ENCODE measurements at places on chromosomes 13 and 19. TPM values are rescaled to one million over a fixed set of nuclear protein-coding genes. Genes with fewer than 3 reads are reported as not detected.

Gene ZNF223
- 3.6 TPM for polyA plus RNA-seq

Gene DAND5
- 7.0 TPM for polyA plus RNA-seq

Gene CYP2F1
- not detected for polyA plus RNA-seq

Gene KLF1
- not detected for polyA plus RNA-seq

Gene PSG6
- polyA plus RNA-seq, result not detected

Gene MCF2L
- polyA plus RNA-seq, result 33.2 TPM

Gene ZNF878
- polyA plus RNA-seq, result 0.23 TPM

DNA sequence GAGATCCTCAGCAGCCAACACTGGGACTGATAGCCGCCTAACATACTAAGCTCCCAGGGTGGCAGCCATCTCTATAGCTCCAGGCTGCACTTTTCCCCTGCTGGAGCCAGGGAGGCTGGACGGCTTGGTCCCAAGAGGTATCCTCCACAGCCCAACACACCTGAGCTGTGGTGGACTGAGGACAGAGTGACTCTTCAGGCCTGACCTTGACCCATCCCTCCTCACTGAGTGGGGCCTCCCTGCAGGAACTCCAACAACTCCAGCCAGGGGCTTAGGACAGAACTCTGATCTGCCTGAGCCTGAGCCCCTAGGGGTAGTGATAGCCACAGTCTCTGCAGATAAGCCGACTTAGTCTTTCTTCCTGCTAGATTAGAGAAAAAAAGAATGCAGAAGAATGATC is 958.1 kb upstream of the PRR20A start:
- no peak for DNase-seq

- no peak for DNase-seq
These were observed 75.8 kb upstream of the UBAC2 start for GRCh38 chr13:99124794-99125316.

DNA sequence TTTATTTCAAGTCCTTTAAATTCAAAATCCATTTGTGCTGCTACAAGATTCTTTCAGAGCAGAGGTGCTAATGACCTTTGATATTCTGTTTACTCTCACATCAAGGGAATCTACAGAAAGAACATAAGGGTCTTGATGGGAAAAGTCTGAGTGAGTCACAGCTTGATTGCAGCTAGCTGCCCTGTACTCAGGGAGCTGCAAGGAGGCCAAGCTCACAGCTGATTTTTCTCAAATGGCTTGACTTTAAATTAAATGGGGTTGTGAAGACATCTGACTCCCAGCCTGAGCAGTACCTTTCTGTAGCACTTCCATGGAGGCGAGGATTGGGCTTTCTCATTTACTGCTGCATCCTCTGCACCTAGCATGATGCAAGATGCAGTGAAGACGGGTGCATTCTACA is 62.5 kb downstream of the RAP2A start:
- DNase-seq, result no peak

GRCh38 chr13:79722885-79723445 is 242.0 kb downstream of the NDFIP2 start:
- no peak for DNase-seq

GRCh38 chr19:46637224-46637623 is 1.2 kb upstream of the GNG8 start:
- no peak for DNase-seq

DNA sequence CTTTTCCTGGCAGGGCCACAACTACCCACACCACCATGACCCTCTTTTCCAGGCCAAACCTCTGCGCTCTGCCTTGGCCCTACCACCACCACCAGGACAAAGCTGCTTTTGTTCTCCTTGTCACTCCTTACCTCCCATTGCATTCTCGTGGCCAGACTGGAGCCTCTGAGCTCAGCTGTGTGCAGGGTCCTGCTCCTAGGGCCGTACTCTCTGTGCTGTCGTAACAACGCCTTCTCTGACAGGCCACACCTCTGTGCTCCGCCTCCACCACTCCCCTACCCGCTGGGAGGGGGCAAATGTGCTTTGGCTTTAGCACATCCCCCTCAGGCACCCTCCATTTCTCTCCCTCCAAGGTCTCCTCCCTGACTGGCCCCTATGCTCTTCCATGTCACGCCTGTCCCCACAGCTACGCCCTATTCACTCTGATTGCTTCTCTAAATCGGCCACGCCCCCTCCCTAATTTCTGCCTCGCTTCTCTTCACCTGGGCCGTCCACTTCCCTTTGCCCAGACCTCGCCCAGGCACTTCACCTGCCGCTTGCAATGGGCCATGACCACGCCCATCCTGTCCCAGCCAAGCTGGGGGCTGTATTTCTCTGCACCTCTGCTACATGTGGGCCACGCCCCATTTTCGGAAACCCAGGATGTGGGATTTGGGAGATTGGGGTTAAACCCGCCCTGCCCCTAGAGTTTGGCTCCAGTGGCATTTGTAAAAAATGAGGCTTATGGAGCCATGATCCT is 472.3 kb downstream of the KLF12 start:
- no peak for DNase-seq

GRCh38 chr13:112803422-112803821 is 113.6 kb downstream of the ATP11A start:
- DNase-seq, result no peak

- no peak for DNase-seq
These were observed 68.8 kb downstream of the LMO7 start for GRCh38 chr13:75704927-75705288.

DNA sequence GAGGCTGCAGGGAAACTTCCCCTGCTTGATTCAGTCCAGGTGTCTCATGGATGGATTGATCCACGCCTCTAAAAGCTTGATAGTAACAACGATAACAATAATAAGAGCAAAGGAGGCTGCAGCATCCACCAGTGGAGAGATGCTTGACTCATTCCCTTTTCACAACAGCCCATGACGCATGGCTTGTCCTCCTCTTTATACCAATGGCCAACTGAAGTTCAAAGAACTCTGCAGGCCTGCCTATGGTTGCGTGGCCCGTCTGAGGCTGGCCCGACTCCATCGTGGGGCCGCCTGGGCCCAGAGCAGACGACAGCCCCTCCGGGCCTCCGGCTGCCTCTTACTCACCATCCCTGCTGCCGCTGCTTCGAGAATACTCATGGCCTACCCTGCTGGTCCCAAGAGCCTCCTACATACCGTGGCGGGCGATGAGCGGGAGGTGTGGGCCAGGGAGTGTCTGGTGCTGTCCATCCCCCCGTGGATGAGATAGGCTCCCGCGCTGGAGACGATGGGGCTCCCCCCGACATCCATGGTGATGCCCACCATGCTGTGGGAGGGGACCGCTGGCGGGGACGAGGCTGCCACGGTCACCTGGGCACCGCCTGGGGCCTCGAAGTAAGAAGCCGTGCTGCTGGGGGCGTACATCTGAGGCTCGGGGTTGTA is 61.8 kb upstream of the RANBP3 start:
- DNase-seq, result no peak

DNA sequence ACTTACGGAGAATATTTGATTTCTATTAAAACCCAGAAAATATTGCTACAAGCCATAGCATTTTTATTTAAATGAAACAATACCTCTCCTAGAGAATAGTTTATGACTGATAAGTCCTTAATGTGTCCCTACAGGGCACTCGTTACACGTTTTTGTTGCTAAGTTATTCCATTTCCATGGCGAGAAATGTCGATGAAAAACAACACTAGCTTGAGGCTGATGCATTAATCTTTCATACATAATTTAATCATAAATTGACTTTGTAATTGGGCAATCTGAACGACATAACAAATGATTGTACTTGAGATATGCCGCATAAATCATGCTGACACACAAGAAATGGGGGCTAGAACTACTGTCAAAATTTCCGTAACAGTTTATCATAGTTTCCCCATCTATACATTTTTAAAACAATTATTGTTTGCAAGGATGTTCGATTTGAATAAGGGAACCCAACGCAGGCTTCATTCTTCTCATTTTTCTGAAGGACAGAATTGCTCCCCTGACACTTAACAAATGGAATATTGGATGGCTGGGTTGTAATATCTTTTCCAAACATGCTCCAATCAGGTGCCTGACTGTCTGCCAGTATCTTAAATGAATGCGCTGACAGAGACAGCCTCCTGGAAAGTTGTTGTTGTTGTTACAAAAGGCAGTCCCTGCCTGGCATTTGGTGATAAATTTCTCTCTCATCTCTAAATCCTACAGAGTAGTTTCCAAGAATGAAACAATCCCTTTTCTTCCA is 61.9 kb downstream of the FLT1 start:
- DNase-seq, result no peak

DNA sequence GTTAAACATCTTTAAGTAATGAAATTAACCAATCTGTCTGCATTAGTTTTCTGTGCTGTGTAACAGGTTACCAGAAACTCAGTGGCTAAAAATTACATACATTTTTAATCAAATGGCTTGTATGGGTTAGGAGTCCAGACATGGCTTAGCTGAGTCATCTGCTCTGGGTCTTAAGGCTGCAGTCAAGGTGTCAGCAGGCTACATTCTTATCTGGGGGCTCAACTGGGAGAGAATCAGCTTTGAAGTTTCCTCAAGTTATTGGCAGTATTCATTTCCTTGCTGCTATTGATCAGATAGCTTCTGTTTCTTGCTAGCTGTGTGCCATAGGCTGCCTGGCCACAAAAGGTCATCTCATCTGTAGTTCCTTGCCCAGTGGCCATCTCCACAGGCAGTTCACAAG is 1163.0 kb downstream of the DIAPH3 start:
- DNase-seq, result no peak

DNA sequence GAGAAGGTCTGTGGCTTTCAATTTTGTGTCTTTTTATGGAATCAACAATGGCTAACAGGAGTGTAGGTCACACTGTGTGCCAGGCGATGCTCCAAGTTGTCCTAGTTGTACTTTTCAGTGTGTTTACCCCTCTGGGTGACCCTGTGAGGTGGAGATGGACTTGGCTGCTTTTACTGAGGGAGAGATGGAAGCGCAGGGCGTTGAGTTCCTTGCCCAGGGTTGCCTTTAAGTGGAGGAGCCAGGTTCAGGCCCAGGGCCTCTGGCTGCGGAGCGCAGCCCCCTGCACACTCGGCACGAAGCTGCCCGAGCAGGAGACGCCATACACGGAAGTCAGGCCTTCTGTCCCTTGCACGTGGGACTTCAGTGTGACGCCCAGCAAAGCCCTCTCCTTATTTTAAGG is 112.8 kb downstream of the RAB20 start:
- no peak for DNase-seq

Data from right cardiac atrium (tissue), 5 donors.